ENCODE measurements at places on chromosomes 13 and 19. TPM values are rescaled to one million over a fixed set of nuclear protein-coding genes. Genes with fewer than 3 reads are reported as not detected.
A peak's percentile ranks its signal among the peaks of the same experiment; 100 is the strongest.

DNA sequence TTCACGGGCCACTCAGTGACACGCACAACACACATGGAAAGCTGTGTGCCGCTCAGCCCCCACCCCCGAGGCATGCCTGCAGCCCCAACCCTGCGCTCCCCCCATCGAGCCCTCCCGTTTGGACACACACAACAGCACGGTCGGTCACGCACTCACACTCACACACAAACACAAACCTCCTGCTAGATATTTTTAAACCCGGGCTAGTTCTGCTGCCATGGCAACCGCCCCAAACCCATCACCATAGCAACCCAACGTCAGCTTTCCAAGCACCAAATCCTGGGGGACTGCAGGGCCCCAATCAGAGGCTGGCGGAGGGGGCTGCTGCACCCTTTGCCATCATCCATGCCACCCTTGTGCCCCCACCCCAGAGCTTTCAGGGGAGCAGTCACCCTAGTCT, 2.5 kb upstream of the NOVA2 start:
- H3K4me1 ChIP-seq, result no peaks in the 10 kb centered on the region
- peaks cover 40% of the 10 kb centered on the region for H3K27me3 ChIP-seq
- no peak for DNase-seq
- no peak overlapping the region for H3K27ac ChIP-seq
- H3K36me3 ChIP-seq, result no peaks in the 10 kb centered on the region

Gene TMEM238
- total RNA-seq, result not detected

DNA sequence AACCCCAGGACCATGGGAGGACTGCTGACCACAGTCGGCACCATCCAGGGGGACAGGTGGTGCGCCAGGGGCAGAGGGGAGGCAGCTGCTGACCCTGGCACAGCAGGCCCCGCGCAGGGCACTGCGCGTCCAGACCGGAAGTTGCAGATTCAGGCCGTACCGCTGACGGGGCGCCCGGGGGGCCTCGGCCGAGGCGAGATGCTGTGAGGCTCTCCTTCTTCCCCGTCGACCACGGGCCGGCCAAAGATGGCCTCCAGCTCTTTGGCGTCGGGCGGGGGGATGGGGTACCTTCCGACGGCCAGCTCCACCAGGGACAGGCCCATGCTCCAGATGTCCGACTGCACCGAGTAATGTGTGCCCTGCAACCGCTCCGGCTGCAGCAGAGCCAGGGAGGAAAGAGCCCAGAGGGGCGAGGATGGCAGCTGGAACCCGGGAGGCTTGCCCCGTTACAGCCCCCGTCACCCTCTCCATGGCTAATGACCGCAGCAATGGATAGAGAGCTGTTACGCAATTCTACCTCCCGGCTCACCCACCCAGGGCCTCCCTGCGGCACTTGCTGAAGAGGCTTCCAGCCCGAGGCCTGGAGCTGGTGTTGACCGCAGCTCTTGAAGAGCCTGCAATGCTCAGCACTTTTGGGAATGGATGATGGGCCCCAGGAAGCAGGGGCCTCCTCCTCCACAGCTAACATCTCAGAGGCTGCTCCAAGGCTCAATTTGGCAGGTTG, 24.7 kb downstream of the MAP2K2 start:
- DNase-seq, result no peak
- no peaks in the 10 kb centered on the region for H3K27me3 ChIP-seq
- no peaks in the 10 kb centered on the region for H3K4me1 ChIP-seq
- H3K27ac ChIP-seq, result no peak overlapping the region

Gene ZNF714
- total RNA-seq, result 27.8 TPM

DNA sequence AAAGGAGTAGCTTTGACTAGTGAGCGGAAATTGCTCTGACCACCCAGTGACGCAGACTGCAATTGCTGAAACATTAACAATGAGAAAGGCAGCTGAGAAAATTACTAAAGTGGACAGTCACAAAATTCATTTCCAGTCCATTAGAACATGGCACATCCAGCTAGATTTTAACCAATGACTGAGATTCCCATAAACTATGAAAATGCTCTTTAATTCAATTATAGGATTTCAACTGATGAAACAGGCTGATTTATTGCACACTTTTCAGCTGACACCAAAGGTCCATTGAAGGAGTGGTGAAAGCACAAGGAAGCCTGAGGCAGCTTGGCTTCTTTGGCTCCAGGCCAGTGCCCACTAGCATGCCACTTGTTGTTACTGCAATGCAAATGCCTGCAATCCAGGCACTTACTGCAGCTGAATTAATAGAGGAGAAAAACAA, 933.4 kb downstream of the SLITRK6 start:
- no peaks in the 10 kb centered on the region for H3K36me3 ChIP-seq
- no peak for DNase-seq
- no peak overlapping the region for H3K4me3 ChIP-seq
- no peak overlapping the region for H3K27ac ChIP-seq
- H3K4me1 ChIP-seq, result no peaks in the 10 kb centered on the region

DNA sequence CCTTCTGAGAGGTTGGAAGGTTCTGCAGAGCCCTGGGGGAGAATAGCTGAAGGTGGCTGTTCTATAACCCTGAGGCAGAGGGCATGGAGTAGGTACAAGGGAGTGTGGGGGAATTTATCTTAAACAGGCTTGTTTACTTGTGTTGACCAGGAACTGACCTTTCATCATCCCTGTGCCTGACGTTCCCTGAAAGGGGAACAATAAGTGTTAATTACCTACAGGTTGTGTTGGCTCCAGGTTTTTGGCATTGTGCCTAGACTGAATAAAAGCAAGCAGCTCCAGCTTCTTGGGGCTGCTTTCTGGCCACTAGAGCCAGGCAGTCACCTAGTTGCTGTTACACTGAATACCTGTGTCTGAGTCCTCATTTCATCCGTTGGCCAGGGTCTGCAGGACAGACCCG, 60.0 kb downstream of the ZNF627 start:
- peak; percentile 25 for DNase-seq
- peaks cover 11% of the 10 kb centered on the region for H3K4me1 ChIP-seq
- H3K4me3 ChIP-seq, result no peak overlapping the region
- H3K27me3 ChIP-seq, result no peaks in the 10 kb centered on the region

DNA sequence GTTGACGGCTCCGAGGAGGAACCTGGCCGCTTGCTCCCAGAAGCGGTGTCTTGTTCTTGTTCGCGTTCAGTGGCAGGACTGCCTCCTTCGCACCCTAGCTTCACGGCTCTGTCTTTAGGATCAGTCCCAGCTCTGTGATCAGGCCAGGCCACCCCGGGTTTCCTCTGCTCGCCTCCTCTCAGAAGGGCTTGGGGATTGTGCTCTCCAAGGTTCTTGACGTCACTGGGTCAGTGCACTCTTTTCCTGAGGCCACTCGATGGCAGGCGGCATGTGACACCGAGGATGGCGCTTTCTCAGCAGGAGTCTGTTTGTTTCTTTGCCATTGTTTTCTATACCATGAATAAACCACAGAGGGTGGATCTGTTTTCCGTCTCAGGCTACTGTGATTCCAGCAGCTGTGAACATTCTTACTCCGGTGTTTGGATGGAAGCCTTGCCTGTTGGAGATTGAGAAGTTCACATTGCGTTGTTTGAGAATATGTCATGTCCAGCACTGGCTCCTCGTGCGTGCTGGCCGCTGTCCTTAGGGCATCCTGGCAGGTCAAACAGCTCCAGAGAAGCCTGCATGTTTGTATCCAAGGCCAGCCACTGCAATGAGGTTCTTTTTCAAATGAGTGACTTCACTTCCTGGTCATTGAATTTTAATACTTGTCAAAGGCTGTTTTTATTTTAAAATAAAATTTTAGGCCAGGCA, 44.5 kb downstream of the SLC7A9 start:
- DNase-seq, result no peak
- no peaks in the 10 kb centered on the region for H3K27me3 ChIP-seq
- no peaks in the 10 kb centered on the region for H3K36me3 ChIP-seq
- no peak overlapping the region for H3K4me3 ChIP-seq

Gene IGFL1
- not detected for total RNA-seq

DNA sequence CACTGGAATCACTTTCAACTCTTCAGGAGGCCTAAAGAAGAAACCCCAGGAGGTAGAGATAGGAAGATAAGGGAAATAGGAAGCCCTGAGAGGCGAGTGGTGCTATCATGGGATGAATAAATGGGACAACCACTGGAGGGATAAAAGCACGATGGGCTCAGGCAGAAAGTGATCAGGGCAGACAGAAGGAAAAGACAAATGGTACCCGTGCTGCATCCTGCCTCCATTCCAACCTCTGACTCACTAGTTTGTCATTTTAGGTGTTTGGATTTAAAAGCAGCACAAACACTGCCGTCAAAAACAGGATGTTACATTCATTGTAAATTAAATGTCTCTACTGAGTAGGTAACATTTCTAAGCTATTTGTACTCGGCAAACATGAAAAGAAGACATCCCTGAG, 314.3 kb upstream of the HTR2A start:
- no peaks in the 10 kb centered on the region for H3K27me3 ChIP-seq
- no peak overlapping the region for H3K27ac ChIP-seq
- 0 out of 2 replicates have a peak, but pooled peaks cover 4% of the 10 kb centered on the region for H3K4me1 ChIP-seq
- no peak overlapping the region for H3K4me3 ChIP-seq
- DNase-seq, result no peak
- no peaks in the 10 kb centered on the region for H3K36me3 ChIP-seq

GRCh38 chr19:4597975-4598671, 38.6 kb upstream of the SEMA6B start:
- H3K4me3 ChIP-seq, result peak overlapping the region; percentile 66
- no peaks in the 10 kb centered on the region for H3K27me3 ChIP-seq
- no peak for DNase-seq
- H3K27ac ChIP-seq, result no peak overlapping the region
- peaks cover 32% of the 10 kb centered on the region for H3K4me1 ChIP-seq
- no peaks in the 10 kb centered on the region for H3K36me3 ChIP-seq

GRCh38 chr13:99357131-99357596, 50.0 kb upstream of the GPR183 start:
- H3K4me3 ChIP-seq, result no peak overlapping the region
- H3K36me3 ChIP-seq, result peaks cover 19% of the 10 kb centered on the region
- no peaks in the 10 kb centered on the region for H3K27me3 ChIP-seq
- no peak overlapping the region for H3K27ac ChIP-seq

GRCh38 chr13:102484329-102484728, 82.5 kb upstream of the FGF14 start:
- H3K36me3 ChIP-seq, result no peaks in the 10 kb centered on the region
- H3K4me3 ChIP-seq, result no peak overlapping the region
- H3K27ac ChIP-seq, result no peak overlapping the region
- no peaks in the 10 kb centered on the region for H3K4me1 ChIP-seq
- no peak for DNase-seq
- H3K27me3 ChIP-seq, result no peaks in the 10 kb centered on the region

GRCh38 chr13:105799155-105799554, 736.3 kb downstream of the EFNB2 start:
- no peaks in the 10 kb centered on the region for H3K36me3 ChIP-seq
- H3K27ac ChIP-seq, result no peak overlapping the region
- no peak overlapping the region for H3K4me3 ChIP-seq
- DNase-seq, result no peak
- no peaks in the 10 kb centered on the region for H3K4me1 ChIP-seq
